ENCODE measurements at places on chromosomes 11 and 22. TPM values are rescaled to one million over a fixed set of nuclear protein-coding genes. Genes with fewer than 3 reads are reported as not detected.
A peak's percentile ranks its signal among the peaks of the same experiment; 100 is the strongest.

DNA sequence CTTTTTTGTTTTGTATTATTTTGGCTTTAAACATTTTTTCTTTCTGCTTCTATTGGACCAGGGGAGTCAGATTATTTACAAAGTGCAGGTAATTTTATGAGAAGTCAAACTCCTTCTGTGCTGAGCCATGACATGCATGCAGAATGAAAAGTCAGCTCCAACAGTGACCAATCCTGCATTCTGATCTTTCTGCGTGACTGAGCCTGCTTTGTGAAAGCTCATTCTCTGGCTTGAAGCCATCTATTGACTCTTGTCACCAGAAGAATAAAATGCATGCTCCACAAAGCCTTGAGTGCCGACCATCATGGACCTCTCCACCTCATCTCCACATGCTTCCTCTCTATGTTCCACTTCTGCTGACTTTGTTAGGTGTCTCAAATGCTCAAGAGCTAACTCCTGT, 50.2 kb downstream of the MIAT start:
- peak; percentile 19 for DNase-seq

DNA sequence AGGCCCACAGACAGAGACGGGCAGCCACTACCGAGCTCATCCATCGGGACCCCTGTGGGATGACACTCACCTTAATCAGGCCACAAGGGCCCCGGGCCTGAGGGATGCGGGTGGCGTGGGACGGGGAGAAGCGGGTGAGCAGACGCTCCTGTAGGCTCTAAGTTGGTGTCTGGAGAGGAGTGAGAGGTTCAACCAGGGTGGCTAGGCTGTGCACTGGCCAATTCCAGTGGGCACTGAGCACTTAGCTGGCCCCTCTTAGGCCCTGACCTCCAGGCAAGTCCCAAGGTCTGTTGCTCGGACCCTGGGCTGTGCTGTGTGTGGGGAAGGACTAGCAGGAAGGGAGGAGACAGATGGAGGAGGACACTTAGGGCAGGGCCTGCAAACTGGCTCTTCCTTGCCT, 139.3 kb downstream of the ST3GAL4 start:
- DNase-seq = no peak

GRCh38 chr11:89235083-89235482, 57.4 kb downstream of the TYR start:
- DNase-seq = no peak

DNA sequence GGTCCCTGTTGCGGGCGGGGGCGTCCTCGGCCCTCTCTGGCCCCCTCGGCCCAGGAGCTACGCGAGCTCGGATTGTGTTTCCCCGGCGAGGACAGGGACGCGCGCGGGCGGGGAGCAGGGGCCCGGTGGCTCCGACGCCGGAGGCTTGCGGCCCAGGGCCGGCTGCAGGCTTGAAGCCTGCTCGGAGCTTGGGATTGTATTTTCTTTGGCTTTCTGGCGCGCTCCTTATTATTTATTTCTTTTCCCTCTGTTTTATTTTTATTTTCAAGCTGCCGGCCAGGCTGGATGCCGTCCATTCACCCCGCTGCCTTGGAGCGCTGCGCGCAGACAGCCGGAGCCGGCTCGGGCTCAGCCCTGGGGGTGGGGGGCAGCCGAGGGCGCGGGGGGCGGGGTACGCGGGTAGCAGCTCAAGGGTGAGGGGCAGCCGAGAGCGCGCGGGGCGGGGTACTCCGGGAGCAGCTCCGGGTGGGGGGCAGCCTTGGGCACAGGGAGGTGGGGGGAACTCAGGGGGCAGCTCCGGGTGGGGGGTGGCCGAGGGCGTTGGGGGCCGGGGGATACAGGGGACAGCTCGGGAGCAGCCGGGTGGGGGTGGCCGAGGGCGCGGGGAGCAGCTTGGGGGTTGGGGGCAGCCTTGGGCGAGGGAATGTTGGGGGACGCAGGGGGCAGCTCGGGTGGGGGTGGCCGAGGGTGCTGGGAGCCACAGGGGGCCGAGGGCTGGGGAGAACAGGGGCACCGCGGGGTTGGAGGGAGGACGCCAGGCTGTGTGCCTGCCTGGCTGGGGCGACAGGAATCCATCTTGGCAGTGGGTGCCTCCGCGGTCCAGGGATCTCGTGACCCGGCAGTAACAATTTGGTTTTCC, 42.7 kb downstream of the KCNJ1 start:
- DNase-seq = no peak

The PKDREJ gene
- 0.06 TPM for total RNA-seq

The ISX gene
- total RNA-seq = not detected

Measured in spinal cord (tissue), 10 donors.